Stimulated activated CD8-positive, alpha-beta memory T cell treated with anti-CD3 and anti-CD28 coated beads, Interleukin-7, amount 100 ng/mL, for 1 hour (primary cell): ENCODE measurements at places on chromosomes 5 and 9.

DNA sequence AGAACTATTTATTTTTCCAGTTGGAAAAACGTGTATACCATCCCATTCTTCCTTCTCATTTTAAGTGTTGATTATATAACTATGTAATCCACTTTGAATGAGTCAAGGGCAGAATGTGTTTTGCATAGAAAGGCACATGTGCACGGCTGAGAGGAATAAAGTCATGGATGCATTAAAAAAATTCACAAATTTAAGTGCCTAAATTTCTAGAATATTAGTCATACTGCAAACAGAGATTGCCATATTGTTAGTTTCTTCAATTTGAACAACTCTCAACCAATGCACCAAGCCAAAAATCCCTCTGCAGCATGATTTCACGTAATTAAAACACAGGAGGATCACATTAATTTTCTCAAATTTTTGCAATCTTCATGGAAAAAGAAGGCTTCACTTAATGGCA is 166.3 kb downstream of the MPDZ start:
- no peak for DNase-seq

- no peak for DNase-seq
Observed at GRCh38 chr9:16992138-16992537, 121.7 kb upstream of the BNC2 start.

DNA sequence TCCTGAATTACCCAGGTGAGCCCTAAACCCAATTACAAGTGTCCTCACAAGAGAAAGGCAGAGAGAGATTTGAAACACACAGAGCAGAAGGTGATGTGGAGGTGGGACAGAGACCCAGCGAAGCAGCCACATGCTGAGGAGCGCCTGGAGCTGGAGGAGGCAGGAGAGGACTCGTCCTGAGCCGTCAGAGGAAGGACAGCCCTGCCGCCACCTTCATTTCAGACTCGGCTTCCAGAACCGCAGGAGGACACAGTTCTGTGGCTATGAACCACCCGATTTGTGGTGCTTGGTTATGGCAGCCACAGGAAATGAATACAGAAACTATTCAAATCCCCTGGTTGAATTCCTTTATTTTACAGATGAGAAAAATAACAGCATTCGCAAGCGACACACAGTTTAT is 16.4 kb upstream of the FBP1 start:
- DNase-seq: no peak

GRCh38 chr5:125179612-125180011 is 433.2 kb upstream of the ZNF608 start:
- DNase-seq: no peak

GRCh38 chr9:76650692-76651091 is 113.5 kb upstream of the PCA3 start:
- no peak for DNase-seq

- no peak for DNase-seq
Observed at GRCh38 chr5:171700318-171700912, 85.2 kb upstream of the SMIM23 start.

DNA sequence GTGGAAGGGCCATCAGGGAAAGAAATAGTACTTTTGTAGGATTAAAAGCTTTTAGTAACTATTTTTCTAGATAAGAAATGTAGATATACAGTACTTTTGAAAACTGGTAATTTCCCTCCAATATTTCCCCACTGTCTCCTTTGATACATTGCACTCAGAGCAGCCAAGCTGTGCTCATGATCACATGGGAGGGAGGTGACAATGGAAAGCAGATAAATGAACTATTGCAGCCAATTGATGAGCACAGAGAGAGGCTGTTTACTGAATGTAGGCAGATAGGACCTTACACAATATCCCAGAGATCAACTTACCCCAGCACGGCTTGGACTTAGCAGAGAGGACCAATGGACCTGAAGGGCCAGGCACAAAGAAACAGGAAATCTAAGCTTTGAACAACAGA is 178.0 kb upstream of the NREP start:
- no peak for DNase-seq
